T-helper 1 cell treated with Interleukin-12 subunit alpha and Interleukin-12 subunit beta and Interleukin-4 antibody, amounts not matched to agents 30 ng/mL and 1 ng/mL, for 36 hours (primary cell): ENCODE measurements at places on chromosomes 5 and 9. TPM values are rescaled to one million over a fixed set of nuclear protein-coding genes. Genes with fewer than 3 reads are reported as not detected.

The PCDHA9 gene
- not detected in 2 replicates for total RNA-seq

The TMEM252 gene
- total RNA-seq, result not detected in 2 replicates

The PCDHGA12 gene
- 0.12 and 0.20 TPM in 2 replicates for total RNA-seq

The FBP2 gene
- not detected in 2 replicates for total RNA-seq

The SETD9 gene
- total RNA-seq, result 6.0 and 6.3 TPM in 2 replicates

The PRDM12 gene
- total RNA-seq, result not detected in 2 replicates

The IL9 gene
- total RNA-seq, result 0.51 and 1.3 TPM in 2 replicates

The CAPSL gene
- total RNA-seq, result not detected in 2 replicates

The PGM5 gene
- not detected in 2 replicates for total RNA-seq

The SLC46A2 gene
- total RNA-seq, result not detected in 2 replicates

The WDR31 gene
- 1.2 and 2.0 TPM in 2 replicates for total RNA-seq
